ENCODE measurements at places on chromosomes 11 and 22.

- DNase-seq: no peak
These were observed 18.0 kb downstream of the CSF2RB start for GRCh38 chr22:36931446-36931845.

- no peak for DNase-seq
These were observed 15.5 kb downstream of the TSKU start for GRCh38 chr11:76798671-76799065.

DNA sequence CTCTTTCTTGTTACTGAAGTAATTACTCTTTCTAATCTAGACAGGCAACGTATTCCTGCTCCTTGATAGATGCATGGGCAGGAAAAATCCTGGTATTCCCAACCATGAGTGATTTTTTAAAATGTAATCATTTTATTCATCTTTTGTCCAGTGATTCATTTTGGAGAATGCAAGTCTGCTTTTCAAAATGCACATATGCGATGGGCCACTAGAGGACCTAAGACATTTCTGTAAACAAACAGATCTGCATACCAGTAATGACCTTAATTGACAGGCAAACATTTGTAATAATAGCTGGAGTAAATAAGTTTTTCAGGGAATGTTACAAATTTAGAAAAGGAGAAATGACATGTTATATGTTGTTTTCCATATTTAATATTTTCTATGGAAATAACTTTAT is 1167.6 kb downstream of the JRKL start:
- DNase-seq: no peak

- no peak for DNase-seq
These were observed 392.9 kb downstream of the TBC1D22A start for GRCh38 chr22:47155131-47155885.

DNA sequence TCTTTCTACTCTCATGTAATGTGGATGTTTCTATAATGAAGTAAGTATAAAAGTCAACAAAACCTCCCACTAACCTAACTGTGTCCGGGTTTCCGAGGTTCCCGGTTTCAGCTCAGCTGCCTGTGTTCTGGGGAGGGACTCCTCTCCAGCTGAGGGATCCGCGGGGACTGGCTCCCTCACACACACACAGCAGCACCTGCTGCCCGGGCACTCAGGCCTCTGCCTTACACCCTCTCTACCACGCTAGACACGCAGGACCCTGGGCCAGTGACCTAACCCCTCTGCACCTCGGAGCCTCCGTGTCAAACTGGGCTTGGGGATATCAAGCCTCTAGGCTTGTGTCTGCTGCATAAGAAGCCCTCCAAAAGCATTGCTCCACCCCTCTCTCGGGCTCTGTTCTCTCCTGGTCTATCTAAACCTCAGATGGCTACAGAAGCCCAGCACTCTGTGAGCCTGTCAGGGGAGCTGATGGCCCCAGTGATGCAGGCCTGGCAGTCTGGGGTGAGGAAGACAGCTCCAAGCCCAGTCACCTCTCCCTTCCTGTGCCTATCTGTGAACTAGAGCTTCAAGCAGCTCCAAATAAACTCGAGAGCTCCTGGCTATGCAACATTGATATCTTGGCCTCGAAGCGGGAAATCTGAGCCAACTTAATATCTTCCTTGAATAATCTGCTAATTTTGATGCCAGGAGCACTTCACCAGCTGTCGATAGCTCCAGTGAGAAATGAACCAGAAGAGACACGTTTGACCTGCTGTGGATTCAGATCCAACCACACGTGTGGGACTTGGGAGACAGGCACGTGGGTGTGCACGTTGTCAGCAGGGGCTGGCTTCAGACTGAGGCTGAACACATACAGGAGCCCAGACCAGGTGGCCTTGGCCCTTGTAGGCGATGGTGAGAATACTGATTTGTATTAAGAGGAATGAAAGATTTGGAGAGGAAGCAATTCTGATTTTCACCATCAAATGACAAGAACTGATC is 232.7 kb upstream of the B3GAT1 start:
- peak; percentile 56 for DNase-seq

DNA sequence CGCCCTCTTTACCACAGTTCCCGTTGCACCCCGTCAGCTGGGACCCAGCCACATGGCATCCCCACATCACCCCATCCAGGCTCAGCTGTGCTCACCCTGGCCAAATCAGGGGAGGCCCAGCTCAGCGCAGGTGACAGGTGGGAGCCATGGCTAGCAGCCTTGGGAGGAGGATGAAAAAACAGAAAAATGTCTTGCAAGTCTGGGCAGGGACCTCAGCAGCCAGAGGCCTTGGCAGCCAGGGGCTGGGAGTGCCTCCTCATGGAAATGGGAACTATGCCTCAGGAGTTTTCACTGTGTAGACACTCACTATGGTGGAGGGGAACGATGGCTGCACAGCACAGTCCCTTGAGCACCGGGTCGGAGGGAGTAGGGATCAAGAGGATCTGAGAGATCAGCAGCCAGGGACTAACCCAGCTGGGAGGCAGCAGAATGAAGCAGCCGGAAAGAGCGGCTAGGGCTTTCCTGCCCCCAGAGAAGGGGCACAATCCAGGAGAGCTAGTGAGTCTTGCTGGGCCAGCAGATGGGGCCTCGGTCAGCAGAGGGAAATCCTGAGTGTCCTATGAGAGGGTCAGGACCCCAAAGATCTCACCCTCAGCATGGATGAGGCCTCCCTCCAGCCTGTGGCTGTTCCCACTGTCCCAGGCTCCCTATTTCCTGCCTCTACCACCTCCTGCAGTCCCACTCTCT is 6.2 kb upstream of the FTH1 start:
- DNase-seq: no peak

GRCh38 chr11:12108875-12109453 is 1.4 kb upstream of the MICAL2 start:
- no peak for DNase-seq

DNA sequence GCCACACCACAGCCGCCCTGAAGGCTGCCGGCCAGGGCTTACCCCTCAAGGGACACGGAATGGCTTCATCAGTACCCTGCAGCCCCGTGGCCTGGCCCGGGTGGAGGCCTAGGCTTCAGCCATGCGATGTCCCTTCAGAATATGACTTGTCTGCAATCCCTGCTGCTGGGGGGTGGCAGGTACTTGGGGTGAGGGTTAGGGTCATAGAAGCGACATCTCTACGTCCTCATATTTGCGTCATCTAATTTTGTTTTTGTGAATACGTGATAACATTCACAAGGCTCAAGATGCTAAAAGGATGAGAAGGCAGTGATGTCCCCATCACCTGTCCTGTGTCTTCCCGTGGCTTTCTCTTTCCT is 6.4 kb downstream of the CCND1 start:
- no peak for DNase-seq

Measured in NCI-H345 (cell line).